ENCODE measurements at places on chromosomes 12 and 14. TPM values are rescaled to one million over a fixed set of nuclear protein-coding genes. Genes with fewer than 3 reads are reported as not detected.

The OLR1 gene
- total RNA-seq = not detected

The RAN gene
- 2,550 TPM for total RNA-seq

The IL22 gene
- 1.4 TPM for total RNA-seq

The KLRB1 gene
- total RNA-seq = 3.6 TPM

The PPM1H gene
- 0.13 TPM for total RNA-seq

The NEUROD4 gene
- not detected for total RNA-seq

The NAV3 gene
- not detected for total RNA-seq

The NINJ2 gene
- total RNA-seq = 2.3 TPM

The NELL2 gene
- total RNA-seq = 48.3 TPM

The NTS gene
- total RNA-seq = not detected

The TMBIM6 gene
- total RNA-seq = 468 TPM

The B4GALNT1 gene
- total RNA-seq = 3.2 TPM

The CAPZA3 gene
- total RNA-seq = not detected

The CNTN1 gene
- not detected for total RNA-seq

The PLEKHD1 gene
- not detected for total RNA-seq

The RIMKLB gene
- 4.4 TPM for total RNA-seq

The SCN8A gene
- total RNA-seq = 1.3 TPM

The TMEM253 gene
- not detected for total RNA-seq

The ALG10B gene
- total RNA-seq = 12.2 TPM

The TSPAN11 gene
- not detected for total RNA-seq

The MYF6 gene
- not detected for total RNA-seq

The ADAMTS20 gene
- not detected for total RNA-seq

The RDH11 gene
- 59.1 TPM for total RNA-seq

The CISTR gene
- not detected for total RNA-seq

The SRRM4 gene
- not detected for total RNA-seq

The ISCA2 gene
- total RNA-seq = 27.6 TPM

The BEST3 gene
- not detected for total RNA-seq

The SMARCD1 gene
- 75.1 TPM for total RNA-seq

Measured in activated CD8-positive, alpha-beta memory T cell treated with anti-CD3 and anti-CD28 coated beads for 36 hours (primary cell).